ENCODE measurements at places on chromosomes 3 and 15. TPM values are rescaled to one million over a fixed set of nuclear protein-coding genes. Genes with fewer than 3 reads are reported as not detected.

GRCh38 chr3:50160561-50160983, 5.4 kb downstream of the SEMA3F start:
- DNase-seq = peak; percentile 65

EXD1 gene
- total RNA-seq = not detected

DNA sequence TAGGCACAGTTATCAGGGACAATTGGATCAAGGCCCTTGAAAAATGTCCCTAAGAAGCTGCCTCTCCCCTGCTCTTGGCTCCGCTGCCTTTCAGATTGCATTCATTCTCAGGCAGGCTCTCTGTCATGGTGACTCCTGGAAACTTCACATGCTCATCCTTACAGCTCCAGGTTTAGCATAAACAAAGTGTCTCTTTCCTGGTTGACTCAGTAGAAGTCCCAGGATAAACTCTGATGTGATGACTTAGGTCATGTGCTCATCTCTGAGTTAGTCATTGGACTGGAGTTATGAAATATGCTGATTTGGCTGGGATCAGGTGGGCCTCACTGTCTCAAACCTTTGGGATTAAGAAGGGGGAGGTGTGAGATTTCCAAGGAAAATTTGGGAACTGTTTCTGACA, 243.8 kb downstream of the ZNF621 start:
- DNase-seq = no peak

CCRL2 gene
- total RNA-seq = 0.89 TPM

GRCh38 chr15:31306426-31307269, 20.0 kb upstream of the KLF13 start:
- DNase-seq = peak; percentile 70

- no peak for DNase-seq
Observed at GRCh38 chr15:45670511-45670910, 35.7 kb downstream of the SQOR start.

- no peak for DNase-seq
Observed at GRCh38 chr3:123749711-123750110, 134.4 kb downstream of the MYLK start.

- no peak for DNase-seq
Observed at GRCh38 chr3:98877132-98877531, 24.4 kb downstream of the DCBLD2 start.

- no peak for DNase-seq
Observed at GRCh38 chr15:52121896-52122295, 9.3 kb upstream of the BCL2L10 start.

MOBP gene
- total RNA-seq = 0.20 TPM

GRCh38 chr15:31269816-31270575, 56.6 kb upstream of the KLF13 start:
- DNase-seq = peak; percentile 44

DNA sequence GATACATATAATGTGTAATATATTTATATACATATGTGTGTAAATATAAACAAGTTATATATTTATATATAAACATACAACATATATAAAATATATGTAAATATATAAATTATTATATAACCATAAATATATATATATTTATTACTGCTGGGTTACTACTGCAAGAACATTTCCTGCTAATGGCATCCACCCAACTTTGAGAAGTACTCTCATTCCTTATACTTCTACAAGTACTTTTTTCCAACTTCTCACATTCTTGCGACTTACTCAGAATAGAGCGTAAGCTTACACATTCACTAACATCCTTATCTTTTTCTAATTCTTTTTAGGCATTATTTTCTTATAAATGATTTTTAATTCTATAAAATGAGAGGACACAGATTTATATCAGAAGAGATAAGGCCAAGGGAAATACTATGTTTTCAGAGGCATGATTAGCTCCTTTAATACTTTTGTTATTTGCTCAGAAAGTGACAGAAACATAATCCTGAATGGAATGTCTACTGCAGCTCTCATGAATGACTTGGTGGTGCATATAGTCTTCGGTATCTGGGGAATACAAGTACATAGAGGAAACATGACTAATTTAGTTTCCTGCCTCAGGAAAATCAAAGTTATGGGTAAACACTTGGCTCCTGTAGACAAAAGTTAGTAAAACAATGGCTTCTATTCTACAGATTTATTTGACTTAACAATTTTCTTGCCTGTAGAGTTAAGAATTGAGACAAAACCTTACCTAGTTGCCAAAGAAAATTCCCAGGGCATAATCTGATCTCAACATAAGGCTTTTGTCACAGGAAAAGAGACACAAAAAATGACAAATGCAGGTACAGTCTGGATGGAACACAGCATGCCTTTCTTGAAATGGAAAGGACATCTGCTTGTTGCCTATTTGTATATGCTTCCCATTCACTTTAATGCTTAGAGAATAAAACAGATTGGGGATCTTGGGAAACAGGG, 453.9 kb downstream of the SQOR start:
- no peak for DNase-seq

- DNase-seq = no peak
Observed at GRCh38 chr3:194512895-194513601, 26.2 kb upstream of the ATP13A3 start.

DNA sequence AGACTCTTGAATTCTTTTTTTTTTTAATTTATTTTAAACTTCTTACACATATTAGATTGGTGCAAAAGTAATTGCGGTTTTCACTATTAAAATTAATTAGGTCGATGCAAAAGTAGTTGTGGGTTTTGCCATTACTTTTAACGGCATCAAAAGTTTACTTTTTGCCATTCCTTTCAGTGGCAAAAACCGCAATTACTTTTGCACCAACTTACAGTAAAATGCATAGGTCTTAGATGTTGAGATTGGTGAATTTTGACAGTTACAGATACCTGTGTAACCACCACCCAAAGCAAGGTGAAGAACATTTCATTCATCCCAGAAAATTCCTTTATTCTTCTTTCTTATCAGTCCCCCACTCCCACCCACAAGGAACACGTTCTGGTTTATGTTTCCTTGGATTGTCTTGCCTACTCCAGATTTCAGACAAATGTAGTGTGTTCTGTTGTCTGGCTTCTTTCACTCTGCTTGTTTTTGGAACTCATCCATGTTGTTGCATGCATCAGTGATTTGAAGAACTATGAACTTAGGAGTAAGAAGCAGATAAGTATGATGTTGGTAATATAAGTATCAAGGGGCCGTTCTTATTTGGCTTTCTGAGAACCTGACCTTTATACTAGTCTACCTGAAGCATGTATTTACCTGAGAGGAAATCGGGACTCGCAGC, 198.4 kb upstream of the UBE2E1 start:
- DNase-seq = no peak

VIPR1 gene
- 21.0 TPM for total RNA-seq

ASB14 gene
- total RNA-seq = not detected

OIP5 gene
- 0.35 TPM for total RNA-seq

DNA sequence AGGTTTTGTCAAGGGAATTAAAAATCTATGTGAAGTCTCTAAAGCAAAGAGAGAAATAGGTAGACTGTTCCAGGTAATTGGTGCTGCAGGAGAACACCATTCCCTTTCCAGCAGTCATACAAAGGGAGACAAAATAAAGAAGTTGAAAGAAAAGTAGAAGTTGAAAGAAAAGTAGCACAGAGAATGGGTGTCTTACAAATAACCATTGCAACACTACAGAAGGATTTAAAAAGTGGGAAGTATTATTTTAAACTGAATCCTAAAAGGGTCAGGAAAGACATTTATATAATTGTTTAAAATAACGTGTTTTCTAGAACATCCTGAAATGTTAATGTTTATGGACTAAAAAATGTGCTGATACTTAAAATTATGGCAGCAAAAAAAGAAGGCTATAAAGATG, 223.8 kb downstream of the RSRC1 start:
- no peak for DNase-seq

DNA sequence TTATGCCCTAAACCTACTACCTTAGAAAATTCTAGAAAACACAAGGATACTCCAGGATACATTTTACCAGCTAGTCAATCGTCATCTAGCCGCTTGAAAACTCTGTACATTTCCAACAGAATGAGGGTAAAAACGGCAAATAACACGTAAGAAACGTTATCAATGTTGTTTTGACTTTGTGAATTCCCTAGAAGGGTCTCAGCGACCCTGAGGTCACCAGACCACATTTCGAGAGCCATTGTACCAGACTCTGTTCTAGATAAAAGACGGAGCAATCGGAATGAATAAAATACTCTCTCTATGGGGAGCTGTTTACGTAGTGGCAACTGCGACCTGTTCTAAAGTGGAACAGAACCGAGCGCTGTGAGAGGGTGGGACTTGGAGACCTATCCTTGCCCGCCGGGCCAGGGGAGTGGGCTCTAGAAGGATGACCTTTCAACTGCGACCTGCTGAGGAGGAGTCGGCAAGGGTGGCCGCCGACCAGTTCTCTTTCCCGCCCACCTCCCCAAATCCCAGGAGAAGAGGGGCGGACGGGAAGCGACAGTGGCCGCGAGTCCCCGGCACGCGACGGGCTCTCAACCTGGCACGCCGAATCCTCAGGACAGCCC, 778 bp upstream of the AP4E1 start:
- DNase-seq = no peak

- no peak for DNase-seq
Observed at GRCh38 chr3:138781012-138781470, 53.7 kb downstream of the PIK3CB start.

KBTBD13 gene
- 2.6 TPM for total RNA-seq

DNA sequence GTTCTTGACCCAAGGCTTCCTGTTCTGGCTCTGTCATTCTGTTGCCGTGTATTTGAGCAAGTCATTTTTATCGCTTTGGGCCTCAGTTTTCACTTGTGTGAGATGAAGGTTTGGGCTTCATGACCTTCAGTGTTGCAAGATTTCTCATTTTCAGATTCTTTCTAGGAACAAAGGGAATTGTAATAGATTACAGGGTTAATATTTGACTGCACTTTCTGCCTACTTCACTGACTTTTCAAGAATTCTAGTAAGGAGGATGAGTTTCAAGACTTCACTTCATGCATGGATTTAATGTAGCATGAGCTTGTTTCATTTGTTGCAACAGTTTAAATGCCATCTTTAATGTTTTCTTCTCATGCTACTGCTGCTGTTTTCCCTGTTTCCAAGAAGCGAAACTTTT, 226.5 kb downstream of the NLGN1 start:
- no peak for DNase-seq

GRCh38 chr15:69132977-69133861, 27.2 kb upstream of the GLCE start:
- DNase-seq = no peak

EBLN2 gene
- total RNA-seq = 1.4 TPM

- DNase-seq = no peak
Observed at GRCh38 chr3:114551770-114552526, 258.1 kb downstream of the TIGIT start.

DNA sequence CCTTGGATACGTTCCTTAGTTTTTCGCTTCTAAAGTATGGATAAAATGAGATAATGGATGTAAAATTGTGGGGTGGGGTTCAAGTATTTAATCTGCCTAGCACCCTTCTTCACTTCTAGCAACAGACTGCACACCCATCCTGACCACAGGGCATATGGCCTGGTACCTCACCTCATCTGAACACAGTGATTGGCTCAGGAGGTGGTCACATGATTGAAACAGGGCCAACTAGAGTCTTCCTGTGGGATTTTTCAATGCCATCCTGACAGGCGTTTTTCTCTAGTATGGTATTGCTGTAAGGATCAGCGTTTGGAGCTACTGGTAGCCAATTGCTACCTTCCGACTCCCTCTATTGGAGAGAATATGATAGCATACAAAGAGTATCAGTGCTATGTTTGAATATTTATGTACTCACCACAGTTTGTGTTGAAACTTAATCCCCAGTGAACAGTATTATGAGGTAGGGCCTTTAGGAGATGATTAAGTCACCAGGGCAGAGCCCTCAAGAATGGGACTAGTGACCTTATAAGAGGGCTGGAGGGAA, 172.2 kb downstream of the PPM1L start:
- no peak for DNase-seq

CCDC13 gene
- total RNA-seq = not detected

MINDY2 gene
- total RNA-seq = 30.0 TPM

DNA sequence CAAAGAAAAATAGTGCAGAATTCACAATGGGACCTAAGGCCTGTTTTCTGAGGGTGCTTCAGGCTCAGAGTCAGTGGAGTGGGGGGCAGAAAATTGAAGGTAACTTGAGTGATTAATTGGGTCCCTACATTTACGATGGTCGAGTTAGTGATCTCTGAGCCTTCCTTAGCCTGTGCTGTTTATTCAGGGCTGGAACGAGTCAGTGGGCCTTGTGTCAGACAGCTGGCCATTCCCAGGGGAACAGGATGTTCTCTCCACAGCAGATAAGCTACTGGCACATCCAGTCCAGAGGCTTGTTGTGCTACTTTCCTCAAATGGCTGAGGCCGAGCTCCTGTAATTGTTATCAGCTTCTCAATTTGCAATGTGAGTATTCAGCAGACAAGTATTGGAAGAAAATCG, 29.2 kb upstream of the CNTN3 start:
- peak; percentile 63 for DNase-seq

GRCh38 chr3:55780913-55781312, 293.8 kb upstream of the WNT5A start:
- no peak for DNase-seq

DNA sequence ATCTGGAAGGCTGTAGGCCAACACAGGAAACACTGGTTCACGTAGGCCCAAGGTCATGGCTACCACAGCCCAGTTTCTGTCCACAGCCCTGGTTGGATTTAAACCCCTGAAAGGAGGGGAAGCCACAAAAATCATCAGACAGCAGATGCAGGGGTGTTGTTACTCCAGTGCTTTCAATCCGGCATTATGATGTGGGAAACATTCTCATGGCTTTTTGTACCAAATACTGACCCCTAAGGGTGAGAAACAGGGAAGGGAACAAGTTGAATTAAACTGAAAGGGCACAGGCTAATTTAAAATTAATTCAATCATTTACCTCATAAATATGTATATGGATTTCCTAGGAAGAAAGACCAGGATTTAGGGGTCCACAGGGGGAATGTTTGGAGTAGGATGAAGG, 375.6 kb downstream of the CTNNB1 start:
- no peak for DNase-seq

GRCh38 chr3:140597792-140598191, 80.1 kb upstream of the TRIM42 start:
- no peak for DNase-seq

ZMAT3 gene
- 12.6 TPM for total RNA-seq

CYFIP1 gene
- 21.1 TPM for total RNA-seq

GRCh38 chr3:152968388-152969024, 133.6 kb downstream of the P2RY1 start:
- DNase-seq = no peak

DNA sequence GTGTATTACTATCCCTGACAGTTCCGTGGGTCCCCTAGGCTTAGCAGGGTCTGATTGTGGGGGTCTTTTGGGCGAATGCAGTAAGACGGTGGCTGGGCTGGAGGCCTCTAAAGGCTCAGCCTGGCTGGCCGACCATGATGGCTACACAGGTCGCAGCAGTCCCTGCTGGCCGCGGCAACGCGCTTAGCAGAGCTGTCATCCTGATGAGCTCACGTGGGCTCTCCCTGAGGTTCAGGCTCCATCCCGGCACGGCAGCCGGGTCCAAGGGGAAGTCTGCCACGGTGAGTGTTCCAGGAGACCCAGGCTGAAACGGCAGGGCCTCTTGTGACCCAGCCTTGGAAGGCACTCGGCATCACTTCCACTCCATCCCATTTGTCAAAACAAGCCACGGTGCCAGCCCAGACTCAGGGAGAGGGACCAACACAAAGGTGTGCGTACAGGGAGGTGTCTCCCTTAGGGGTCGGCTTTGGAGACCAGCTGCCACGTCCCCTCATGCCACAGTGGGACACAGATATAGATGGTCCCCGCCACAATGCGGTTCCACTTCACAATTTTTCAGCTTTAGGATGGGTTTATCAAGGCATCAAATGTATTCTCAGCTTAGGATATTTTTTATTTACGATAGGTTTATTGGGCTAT, 101.8 kb downstream of the XXYLT1 start:
- no peak for DNase-seq

GRIP2 gene
- total RNA-seq = 7.1 TPM

TEX55 gene
- not detected for total RNA-seq

- DNase-seq = no peak
Observed at GRCh38 chr15:67067930-67068551, 2.6 kb downstream of the SMAD3 start.

All from right atrium auricular region (tissue), 2 donors.